ENCODE measurements at places on chromosomes 7 and 10.

- DNase-seq = no peak
Observed at GRCh38 chr10:79139124-79139835, 70.5 kb downstream of the ZMIZ1 start.

DNA sequence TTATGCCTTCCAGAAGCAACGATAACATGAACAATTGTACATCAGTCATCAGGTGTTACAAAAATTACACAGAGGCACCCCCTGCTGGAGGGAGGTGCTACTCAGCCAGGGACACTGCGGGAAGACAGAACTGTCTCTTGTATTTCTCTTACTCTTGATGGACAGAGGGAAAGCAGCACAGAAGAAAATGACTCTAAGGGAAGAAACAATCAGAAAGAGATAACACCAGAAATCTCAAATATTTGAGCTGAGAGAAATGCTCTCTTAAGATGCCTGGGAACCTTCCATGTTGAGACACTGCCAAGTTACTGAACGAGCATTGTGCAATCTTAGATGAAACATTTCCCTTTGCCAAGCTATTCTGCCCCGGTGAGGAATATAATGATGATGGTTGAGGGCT lies 227.6 kb upstream of the NPSR1 start:
- no peak for DNase-seq

GRCh38 chr10:49744924-49745605 lies 17.1 kb downstream of the OGDHL start:
- no peak for DNase-seq

DNA sequence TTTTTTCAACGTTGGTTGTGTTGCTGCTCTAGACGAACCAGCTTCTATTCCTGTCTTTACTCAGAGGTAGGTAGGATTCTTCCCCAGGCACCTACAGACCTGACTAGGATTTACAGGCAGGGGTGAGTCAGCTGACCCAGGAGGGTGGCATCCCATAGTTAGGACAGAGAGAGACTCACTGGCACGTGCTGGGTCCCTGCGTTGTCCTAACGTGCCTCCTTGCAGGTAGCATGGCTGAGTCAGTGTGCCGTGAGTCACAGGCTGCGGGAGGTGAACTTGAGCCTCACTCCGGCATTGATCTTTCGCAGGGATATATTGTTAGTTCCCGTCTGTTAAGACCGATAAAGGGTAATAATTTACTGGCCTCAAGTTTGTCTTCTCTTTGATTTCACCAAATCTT lies 96.5 kb downstream of the PFKFB3 start:
- no peak for DNase-seq

DNA sequence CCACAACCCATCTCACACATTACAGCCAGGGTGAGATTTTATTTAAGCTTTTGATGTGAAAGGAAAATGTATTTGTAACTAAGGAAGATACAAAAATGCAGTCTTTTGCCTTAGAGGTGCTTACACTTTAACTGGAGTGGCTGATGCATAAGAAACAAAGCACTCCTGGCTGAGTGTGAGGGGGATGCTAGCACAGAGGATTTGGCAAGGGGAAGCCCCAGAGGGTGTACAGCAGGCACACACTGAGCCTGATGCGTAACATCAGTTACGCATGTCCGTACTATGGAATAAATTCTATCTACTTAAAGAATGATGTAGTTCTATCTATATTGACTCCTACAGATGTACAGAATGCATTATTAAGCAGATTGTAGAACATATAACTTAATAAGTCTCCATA lies 17.8 kb downstream of the GIMAP8 start:
- no peak for DNase-seq

DNA sequence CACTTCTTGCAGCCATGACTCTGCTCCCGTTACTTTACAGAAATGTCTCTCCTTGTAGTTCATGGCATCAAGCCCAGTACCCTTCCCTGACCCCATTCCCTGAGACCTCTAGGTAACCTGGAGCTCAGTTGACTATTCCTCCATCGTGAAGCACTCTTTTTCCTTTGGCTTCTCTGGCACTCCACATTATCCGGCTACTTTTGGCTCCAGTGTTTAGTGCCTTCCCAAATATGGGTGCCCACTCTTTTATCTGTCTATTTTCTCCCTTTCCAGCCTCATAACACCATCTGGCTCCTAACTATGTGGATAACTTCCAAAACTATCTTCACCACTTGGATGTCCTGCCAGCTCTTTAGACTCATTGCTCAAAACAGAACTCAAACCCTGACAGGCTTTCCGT lies 744.7 kb upstream of the GALNT17 start:
- no peak for DNase-seq

- DNase-seq = no peak
Observed at GRCh38 chr7:127894588-127894987, 136.6 kb downstream of the LRRC4 start.

GRCh38 chr10:31490858-31491504 lies 172.0 kb downstream of the ZEB1 start:
- DNase-seq = no peak

DNA sequence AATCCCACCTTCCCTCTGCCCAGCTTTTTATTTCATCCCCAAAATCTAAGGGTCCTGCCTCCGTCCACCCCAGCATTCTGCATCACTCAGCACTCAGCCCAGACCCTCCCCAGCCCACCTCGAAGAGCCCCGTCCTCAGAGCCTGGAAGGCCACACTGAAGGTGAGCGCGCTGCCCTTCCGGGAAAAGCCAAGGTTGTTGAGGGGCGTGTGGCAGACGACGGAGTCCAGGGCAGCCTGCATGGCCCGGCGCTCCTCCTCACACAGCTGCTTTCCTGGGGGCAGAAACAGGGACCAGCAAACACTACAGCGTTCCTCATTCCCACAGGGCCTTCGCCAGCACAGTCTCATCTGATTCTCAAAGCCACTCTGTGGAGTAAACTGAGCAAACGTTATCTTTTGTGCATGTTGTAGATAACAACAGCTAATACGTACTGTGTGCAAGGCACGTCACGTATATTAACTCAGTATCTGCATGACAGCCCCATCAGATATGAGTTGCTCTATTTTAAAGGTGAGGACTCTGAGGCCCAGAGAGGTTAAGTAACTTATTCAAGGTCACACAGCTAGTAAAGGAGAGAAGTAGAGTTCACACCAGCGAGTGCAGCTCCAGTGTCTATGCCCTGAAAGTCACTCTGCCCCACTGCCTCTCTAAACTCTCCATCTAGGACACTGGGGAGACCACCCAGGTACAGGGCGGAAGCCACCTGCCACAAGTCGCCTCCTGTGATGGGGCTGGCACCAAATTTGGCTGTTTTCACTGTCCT lies 2.8 kb downstream of the TRAPPC14 start:
- no peak for DNase-seq

- no peak for DNase-seq
Observed at GRCh38 chr10:124126145-124126982, 33.0 kb upstream of the CHST15 start.

Data from NCI-H187 (cell line).